Mesenteric fat pad (tissue), 1 donor: ENCODE measurements at places on chromosomes 4 and X. TPM values are rescaled to one million over a fixed set of nuclear protein-coding genes. Genes with fewer than 3 reads are reported as not detected.

Gene HHIP
- 0.06 TPM for total RNA-seq

DNA sequence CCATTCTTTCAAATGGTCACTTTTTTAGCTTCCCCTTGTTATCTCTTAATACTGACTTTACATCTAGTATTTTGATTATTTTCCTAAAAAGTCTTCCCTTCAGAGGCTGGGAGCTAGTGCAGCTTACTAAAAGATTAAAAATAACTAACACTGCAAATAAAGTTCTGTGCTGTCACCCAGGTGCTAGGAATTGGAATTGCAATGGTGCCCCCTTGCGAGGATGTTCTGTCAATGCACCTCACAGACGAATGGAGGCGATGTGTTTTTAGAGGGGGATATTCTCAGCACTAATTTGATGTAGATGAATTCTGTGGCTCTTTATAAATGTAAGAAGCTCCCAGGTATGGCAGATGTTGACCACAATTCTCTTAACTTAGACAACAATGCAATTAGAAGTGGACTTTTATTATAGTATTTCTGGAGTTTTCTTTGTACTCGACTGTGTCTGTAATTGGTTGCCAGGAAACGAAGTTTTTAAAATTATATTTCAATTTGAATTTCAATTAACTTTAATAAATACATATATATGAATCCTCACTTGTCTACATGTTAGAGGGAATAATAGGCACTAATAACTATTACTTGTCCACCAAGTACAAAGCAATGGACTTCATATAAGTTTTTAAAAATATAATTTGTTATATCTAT is 22.0 kb upstream of the SMIM31 start:
- no peak for DNase-seq

- no peak for DNase-seq
Observed at GRCh38 chr4:140116442-140117104, 37.4 kb downstream of the MAML3 start.

Gene PTTG2
- total RNA-seq, result not detected
